CD4-positive, alpha-beta T cell treated with Interleukin-10 for 1 hour (primary cell): ENCODE measurements at places on chromosomes 4 and X.
A peak's percentile ranks its signal among the peaks of the same experiment; 100 is the strongest.

DNA sequence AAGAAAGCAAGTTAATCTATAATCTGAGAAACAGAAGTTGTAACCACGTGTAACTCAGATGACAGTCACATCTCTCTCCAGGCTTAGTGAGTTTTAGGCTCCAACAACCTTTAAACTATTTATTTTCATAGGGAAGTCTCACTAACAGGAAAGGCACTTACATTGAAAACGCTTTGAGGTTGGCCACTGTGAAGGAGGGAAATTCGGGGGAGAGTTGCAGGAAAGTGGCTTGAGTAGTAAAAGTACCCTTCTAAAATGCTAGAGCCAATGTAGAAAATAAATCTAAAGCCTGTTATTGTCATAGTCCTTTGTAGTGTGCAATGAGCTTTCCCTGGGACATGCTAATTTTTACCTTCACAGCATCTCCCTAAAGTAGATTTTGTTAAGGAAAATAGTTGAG lies 995 bp upstream of the NFXL1 start:
- no peak for DNase-seq

GRCh38 chr4:108492816-108493595 lies 127.4 kb upstream of the RPL34 start:
- DNase-seq = peak; percentile 40

- DNase-seq = no peak
Observed at GRCh38 chrX:117689956-117690355, 426.7 kb downstream of the KLHL13 start.

GRCh38 chrX:17654116-17654515 lies 83.2 kb upstream of the SCML1 start:
- DNase-seq = peak; percentile 60

DNA sequence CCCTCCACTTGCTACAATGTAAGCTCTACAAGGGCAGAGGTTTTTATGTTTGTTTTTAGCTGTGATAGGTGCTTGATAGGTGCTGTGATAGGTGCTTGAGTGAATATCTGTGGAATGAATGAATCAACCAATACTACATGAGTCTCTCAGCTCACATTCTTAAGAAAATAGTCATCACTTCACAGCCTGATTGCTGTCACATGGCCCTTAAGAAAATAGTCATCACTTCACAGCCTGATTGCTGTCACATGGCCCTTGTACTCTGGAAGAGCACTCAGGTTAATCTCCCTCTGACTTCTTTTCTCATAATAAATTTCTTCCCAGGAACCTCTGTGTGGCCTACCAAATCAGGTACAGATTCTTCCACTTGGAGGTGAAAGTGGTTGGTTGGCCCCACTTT lies 335.2 kb downstream of the TENM3 start:
- no peak for DNase-seq

GRCh38 chr4:1564535-1565375 lies 119.4 kb downstream of the FAM53A start:
- no peak for DNase-seq

GRCh38 chr4:17788956-17789355 lies 7.5 kb upstream of the FAM184B start:
- DNase-seq = no peak

DNA sequence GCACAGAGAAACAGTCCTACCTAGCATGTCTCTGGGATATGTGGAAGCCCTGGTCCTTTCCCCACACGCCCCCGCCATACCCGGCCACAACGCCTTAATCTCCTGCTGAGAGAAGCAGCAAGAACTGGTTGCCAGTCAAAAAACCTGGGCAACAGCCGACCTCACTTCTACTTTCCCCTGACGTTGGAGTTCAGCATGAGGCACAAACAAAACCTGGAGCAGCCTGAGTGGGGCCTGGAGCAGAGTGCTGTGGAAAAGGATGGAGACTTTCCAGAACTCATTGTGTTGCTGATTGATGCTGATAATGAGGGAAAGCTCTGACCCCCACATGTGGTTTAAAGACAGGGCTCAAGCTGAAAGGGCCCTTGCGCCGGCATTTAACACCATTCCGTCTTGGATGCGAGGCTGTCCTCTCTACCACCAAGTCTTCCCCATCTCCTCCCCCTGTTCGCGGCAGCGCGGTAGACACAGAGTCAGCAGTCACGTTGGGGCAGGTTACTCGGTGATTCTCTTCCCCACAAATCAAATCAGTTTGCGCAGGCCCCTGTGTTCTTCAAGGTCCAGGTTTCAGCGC lies 666 bp downstream of the CCDC158 start:
- DNase-seq = no peak

DNA sequence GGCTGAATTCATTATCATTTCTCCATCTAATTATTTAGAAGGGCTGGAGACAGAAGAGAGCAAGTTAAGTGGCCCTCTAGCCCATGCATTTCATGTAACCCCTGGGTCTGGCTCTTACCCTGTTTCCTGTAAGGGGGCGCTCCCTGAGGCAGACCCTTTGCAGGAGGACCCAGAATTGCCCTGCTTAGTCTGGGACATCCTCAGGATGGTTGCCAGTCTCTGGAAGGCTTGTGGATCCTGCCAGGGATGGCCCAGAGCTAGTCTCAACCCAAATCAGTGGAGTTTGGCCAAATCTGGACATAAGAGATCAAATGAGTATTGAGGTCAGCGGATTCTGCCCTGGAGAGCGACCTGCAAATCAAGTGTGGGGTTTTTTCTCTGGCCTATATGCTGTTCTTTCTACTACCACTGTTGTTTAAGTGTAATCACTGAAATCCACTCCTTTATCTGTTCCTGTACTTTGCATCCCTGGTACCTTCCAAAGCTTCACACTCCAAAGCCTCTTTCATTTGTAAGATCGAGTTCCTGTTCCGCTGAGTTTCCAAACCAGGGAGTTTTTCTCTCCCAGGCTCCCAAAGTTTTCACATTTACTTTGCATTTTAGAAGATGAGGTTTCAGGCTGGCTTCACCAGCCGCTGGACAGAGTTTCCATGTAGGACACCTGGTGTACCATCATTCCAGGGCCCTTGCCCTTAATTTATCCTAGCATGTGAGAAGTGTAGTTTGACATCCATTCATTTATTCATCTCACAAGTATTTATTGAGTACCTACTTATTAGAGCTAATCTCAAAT lies 6.3 kb downstream of the KLF3 start:
- DNase-seq = no peak

- no peak for DNase-seq
Observed at GRCh38 chr4:45280121-45280520, 553.8 kb upstream of the GNPDA2 start.

DNA sequence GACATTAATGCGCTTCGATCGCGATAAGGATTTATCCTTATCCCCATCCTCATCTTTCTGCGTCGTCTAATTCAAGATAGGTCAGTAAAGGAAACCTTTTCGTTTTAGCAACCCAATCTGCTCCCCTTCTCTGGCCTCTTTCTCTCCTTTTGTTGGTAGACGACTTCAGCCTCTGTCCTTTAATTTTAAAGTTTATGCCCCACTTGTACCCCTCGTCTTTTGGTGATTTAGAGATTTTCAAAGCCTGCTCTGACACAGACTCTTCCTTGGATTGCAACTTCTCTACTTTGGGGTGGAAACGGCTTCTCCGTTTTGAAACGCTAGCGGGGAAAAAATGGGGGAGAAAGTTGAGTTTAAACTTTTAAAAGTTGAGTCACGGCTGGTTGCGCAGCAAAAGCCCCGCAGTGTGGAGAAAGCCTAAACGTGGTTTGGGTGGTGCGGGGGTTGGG lies 528 bp upstream of the FGF2 start:
- no peak for DNase-seq
